ENCODE measurements at places on chromosomes 6 and 20.
A peak's percentile ranks its signal among the peaks of the same experiment; 100 is the strongest.

DNA sequence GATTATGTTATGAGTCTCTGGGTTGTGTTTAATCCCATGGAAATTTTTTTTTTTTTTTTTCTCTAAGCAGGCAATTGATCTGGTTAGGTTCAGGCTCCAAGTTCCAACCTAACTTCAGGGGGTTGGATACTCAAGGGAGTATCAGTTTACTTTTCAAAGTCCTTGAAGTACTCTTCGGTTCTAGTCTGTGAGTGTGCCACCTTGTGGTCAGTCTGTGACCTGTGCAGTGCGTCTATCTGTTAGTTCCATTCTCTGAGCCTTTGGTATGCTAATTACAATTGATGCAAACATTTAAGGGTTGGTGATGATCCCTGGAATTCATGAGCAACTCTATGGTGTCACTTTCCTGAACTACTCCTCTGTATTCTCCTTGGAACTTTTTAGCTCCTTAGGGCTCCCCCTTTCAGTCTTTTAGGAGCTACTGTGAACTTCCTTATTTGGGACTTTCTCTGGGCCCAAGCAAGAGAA, 342.0 kb downstream of the SOX4 start:
- no peak for DNase-seq

DNA sequence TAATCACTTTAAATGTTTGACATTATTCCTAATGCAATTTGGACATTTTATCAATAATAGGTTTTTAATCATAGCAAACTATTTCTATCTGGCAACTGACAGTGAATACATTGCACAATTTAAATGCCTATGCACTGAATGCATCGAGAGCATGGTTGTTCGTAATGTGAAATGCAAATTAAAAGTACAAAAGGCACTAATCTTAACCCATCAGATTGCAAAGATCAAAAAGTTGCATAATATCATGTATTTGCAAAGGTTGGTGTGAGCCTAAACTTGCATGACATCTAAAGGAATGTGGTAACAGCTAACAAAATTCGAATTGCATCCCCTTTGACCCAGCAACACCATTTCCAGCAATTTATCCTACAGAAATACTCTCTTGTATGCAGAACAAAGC, 469.9 kb upstream of the IRAK1BP1 start:
- DNase-seq, result no peak

DNA sequence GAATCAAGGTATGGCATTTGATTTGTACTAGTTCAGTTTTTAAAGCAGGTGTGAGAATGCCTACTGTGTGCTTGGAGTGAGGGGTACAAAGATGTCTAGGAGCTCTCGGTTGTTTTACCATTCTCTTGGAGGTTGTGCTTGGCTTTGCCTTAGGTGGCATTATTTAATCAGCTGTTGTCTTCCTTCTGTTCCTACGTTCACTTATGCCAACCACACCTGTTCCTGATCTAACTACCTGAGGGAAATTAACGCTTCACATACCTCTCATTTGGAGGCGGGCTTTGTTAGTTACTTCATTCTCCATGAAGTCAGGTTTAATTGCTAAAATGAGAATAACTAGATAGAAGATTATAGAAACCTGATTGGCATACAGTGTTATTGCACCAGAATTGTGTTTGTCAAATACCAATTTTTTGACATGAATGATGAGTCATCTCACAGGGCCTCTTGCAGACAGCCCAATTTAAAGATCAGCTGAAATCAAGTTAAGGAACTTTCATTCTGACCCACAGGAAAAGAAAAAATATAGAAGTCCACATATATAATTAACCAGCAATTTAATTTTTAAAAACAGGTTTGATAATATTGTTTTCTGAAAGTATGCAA, 24.8 kb upstream of the PBOV1 start:
- no peak for DNase-seq

DNA sequence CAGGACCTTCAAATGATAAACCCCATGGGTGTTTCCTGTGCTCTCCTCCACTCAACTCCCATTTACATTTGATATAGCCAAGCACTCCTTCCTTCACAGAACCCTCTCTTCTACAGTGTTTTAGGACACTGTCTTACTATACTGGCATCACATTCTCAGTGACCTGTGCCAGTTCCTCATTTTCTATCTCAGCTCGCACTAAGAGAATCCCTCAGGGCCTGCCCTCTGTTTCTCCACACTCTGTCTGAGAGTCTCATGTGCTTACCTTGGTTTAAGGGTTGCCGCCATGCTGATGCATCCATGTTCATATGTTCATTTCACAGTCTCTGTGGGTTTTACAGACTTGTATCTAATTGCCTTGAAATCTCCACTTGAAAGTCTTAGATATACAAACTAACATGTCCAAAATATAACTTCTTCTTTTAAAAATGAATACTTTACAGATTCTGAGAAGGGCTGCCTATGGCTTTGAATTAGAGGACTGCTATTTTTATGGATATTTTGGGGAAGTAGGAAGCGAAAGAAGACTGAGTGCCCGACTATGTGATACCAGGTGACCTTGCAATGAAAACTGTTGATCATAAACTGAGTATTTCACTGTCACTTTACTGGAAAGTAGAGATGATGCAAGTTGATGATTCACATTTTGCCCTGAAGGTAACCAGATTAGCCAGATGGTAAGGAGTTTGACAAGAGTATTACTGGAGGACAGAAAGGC, 153.1 kb upstream of the SIM1 start:
- no peak for DNase-seq

- no peak for DNase-seq
Observed at GRCh38 chr20:17889226-17889625, 79.4 kb downstream of the SNX5 start.

GRCh38 chr6:5869676-5870075, 137.0 kb downstream of the NRN1 start:
- DNase-seq, result no peak

- no peak for DNase-seq
Observed at GRCh38 chr20:14633507-14633906, 296.1 kb upstream of the FLRT3 start.

GRCh38 chr6:112029045-112029822, 24.7 kb upstream of the CCN6 start:
- DNase-seq, result peak; percentile 42

DNA sequence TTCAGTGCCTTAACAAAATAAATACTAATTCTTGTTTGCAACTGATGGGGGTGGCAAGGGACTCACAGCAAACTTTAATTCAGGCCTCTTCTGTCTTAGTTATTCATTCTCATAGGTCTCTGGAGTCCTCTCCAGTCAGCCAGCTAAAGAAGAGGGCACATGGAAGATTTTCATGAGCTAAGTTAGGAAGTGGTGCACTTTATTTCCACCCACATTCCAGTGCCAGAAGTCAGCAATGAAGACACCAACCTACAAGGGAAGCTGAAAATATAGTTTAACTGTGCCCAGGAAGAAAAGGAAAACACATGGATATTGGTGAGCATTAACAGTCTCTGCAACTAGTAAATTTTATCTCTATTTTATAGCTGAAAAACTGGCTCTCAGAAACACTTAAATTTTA, 16.7 kb upstream of the IRAK1BP1 start:
- DNase-seq, result no peak

- no peak for DNase-seq
Observed at GRCh38 chr6:109330263-109330662, 52.0 kb downstream of the CD164 start.

GRCh38 chr6:15588971-15589634, 73.7 kb downstream of the DTNBP1 start:
- no peak for DNase-seq

- no peak for DNase-seq
Observed at GRCh38 chr6:127051571-127052260, 66.8 kb upstream of the RSPO3 start.

DNA sequence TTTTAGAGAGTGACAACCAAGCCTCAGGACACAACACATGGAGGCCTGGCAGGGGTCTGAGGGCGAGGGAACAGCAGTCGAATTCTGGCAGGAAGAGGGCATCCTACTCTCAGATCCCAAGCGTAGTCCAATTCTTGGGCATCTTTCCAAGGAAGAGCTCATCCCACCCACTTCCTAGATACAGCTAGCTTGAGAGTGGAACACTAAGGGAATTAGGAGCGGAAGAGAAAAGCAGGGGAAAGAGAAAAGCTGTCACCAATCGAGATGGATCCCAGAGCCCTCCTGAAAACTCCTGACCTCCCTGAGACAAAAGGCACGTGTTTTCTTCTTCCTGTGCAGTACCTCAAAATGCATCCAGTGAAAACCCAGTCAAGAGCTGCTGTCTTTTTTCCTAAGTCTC, 67.1 kb downstream of the GFOD1 start:
- no peak for DNase-seq

DNA sequence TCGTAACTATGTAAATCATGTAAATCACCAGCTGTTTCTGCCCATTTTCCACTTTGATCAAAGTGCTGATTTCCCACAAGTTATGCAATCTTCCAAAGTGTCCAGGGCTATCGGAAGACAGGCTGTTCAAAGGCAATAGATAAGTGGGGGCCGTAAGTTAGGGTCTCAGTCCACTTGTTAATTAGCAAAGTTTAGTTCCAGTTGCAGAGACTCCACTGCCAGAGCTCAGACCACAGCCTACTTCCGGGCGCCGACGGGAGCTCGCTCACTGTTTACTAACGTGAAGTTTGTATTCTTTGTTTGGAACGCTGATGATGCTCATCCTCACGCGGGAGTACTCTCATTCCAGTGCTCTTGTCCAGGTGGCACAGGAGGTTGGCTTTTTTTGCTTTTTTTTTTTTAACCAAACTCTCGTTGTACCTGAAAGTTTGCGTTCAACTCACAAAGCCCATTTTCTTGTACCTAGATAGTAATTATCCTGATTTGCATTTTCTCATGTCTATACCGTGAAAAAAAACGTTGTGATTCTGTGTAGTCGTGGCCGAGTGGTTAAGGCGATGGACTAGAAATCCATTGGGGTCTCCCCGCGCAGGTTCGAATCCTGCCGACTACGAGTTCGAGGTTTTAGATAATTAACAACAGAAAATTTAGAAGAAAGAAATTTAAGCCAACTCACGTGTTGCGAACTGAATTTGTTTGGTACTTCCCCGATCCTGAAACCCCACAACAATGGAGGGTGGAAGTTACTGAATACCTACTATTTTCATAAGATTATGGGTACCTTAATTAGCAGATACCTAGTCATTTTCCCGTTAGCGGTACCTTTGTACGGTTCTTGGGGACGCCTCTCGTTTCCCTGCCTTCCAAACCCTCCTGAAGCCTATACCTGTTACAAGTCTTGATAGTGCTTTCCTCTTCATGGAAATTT, 29.9 kb upstream of the ZNF184 start:
- peak; percentile 26 for DNase-seq

- DNase-seq, result no peak
Observed at GRCh38 chr6:156869980-156870398, 92.8 kb downstream of the ARID1B start.

- DNase-seq, result no peak
Observed at GRCh38 chr6:123515715-123516114, 121.0 kb downstream of the TRDN start.

DNA sequence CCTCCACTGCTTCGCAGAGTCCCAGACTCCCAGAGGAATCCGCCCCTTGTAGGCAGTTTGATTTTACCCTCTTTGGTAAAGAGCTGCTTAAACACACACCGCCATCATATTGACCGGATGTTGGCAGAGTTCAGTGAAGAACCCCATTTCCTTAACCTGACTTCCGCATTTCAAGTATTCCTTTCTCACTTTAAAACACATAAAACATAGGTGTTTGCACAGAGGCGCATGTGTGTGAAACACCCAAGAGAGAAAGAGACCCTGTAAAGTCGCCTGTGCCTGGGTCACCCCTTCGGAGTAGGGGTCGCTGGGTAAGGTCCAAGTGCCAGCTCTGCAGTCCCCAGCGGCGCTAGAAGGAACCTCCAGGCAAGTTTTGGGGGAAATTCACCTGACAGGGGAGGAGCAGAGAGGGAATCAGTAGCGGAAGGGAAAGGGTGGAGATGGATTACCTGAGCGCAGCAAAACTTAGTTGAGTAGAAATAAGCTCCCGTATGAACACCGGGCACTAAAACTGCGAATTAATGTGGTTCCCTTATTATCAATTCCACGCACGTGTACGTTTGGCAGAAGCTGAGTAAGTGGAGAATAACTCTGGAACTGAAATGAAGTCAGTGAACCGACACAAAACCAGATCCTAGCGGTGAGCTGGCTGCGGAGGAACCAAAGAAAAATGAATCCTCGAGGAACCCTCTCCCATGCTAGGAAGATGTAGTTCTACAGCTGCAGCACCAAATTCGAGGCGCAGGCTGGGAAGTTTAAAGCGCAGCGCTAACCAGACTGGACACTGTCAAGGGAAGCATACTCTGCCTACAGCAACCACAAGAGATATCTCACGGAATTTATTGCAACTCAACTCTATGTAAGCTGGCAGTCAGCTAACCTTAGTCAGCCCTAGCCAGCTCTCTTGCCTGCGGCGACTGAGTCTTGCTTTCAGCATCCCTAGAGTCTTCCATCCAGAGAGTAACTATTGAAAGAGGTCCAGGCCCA, 3.5 kb upstream of the HTR1B start:
- DNase-seq, result no peak

GRCh38 chr6:54426995-54427394, 118.8 kb downstream of the TINAG start:
- DNase-seq, result no peak

DNA sequence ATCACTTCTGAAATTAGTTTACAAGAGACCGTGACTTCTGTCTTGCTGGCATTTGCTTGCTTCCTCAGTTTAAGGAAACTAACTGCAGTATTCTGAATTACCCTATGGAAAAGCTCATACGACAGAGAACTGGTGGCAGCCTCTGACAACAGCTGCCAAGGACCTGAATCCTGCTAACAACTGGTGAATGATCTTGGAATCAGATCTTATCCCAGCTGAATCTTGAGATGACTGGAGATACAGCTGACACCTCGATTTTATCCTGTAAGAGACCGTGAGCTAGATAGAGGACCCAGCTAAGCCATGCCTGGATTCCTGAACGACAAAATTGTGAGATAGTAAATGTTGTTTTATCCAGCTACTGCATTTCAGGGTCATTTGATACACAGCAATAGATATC, 202.3 kb downstream of the OGFRL1 start:
- DNase-seq, result no peak

DNA sequence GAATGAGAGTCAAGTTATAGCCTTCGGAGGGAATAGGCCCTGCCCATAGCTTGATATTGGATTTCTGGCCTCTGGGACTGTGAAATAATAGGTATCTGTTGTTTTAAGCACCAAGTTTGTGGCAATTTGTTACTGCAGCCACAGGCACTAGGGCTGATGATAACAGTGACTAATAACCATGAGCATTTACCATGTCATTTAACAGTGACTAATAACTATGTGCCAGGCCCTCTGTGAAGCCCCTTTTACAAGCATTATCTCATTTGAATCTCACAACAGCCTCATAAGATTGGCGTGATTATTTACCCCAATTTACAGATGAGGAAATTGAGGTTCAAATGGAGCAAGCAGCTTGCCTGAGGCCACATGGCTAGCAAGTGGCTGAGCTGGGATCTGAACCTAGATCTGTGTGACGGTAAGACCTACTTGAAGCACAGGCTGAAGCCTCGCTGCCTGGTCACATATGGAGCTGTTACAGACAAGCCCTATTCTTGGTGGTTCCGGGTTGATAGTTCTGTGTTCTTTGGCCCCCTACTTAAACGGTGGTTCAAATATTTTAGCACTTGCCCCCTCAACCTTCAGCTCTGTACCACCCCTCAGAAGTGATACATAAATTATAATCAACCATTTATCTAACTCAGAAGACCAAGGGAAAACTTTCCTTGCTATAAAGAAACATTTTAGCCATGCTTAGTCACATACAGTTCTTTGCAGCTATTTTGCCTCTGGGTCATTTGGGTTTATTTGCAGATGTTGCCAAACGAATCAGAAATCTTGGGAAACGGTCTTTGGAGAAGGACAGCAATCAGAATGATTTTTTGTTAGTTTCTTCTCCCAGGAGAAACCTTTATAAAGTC, 98.3 kb downstream of the ELOVL5 start:
- no peak for DNase-seq

Data from activated T-helper 1 cell treated with anti-CD3 and anti-CD28 coated beads, Interleukin-2, amount 50 U/mL, for 16 hours (primary cell).